ENCODE measurements at places on chromosomes 4 and X.

DNA sequence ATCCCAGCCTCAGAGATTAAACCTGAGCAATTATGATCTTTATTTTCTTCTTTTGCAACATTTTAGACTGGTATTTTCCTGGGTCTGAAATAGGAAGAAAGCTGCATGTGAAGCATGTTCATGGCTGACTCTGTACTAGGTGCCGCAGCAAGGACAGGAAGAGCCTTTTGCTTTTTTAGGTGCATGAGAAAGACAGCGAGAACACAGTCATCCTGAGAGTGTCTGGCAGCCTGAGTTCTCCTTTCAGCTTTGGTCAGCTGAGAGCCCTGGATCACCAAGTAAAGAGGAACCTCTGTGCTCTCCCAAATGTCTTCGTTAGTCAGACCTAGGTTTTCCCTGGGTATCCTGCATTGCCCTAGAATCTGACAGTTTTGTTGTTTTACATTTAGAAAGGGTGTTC is 29.8 kb downstream of the FAM149A start:
- DNase-seq, result no peak

GRCh38 chr4:137545461-137545861 is 13.2 kb upstream of the PCDH18 start:
- DNase-seq, result no peak

DNA sequence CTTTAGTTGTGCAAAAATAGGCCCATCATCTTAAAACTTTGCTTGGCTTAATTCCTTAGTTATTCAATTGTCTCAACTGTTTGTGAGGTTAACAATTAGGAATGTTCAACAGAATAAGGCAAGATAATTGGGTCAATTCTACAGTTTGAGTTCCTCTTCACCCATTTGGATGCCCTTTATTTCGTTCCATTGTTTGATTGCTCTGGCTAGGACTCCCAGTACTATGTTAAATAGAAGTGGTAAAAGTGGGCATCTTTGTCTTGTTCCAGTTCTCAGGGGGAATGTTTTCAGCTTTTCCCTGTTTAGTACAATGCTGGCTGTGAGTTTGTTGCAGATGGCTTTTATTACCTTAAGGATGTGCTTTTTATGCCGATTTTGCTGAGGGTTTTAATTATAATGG is 761.5 kb upstream of the GRIA3 start:
- DNase-seq, result no peak

DNA sequence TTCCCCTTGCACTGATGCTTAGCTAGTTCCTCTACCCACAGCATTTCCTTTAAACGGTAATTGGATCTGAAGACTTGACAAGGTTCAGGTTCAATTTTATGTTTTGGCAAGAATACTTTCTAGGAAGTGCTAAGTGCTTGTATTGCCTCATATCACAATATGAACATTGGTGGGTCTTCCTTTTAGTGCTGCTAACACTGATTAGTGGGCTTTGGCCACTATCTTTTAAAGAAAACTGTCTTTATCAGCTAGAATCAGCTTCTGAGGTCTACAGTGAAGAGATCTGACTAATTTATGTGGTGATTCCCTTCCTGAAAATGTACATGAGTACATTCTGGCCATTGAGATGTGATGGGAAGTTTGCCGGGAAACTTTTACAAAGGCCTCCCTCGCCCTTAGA is 316.7 kb upstream of the KLF3 start:
- DNase-seq, result no peak

DNA sequence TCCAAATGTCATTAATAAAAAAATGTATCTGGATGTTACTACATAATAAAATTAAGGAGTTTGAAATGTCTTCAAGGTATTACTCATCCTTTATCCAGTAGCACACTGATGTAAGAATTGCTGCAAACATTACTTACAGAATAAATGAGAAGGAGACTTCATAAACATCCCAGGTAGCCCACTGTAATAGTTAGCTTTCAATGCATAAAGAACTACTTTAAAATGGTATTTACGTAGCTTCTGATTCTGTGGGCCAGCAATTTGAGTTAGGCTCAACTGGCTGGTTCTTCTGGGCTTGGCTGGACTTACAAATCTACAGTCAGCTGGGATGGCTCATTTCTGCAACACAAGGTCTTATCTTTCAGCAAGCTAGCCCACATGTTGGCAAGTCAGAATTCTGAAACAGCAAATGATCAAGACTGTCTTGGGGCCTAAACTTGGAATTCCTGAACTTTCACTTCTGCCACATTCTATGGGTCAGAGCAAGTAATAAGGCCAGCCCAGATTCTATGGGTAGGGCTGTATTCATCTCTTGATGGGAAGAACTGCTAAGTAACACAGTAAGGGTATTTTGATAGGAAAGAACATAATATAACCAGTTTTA is 522.5 kb downstream of the IQCM start:
- no peak for DNase-seq

- no peak for DNase-seq
Measured at GRCh38 chrX:14697451-14697850, 168.1 kb downstream of the GLRA2 start.

- DNase-seq, result no peak
Measured at GRCh38 chr4:151403656-151404055, 5.3 kb upstream of the FHIP1A start.

DNA sequence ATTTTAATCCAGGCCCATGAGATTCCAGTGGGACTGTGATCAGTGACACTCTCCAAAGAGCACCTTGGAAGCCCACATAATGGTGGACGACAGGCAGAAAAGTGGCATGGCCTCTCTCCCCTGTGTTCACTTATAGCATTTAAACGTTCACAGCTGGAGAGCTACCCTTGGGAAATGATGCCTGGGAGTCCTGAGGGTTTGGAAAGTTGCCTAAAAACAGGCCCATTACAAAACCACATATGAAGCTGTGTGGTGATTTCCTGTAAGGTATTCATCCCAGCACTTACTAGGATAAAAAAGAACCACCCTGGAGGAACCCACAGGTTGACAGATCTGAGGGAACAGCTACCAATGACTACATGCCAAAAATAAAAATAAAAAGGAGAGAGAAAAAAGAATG is 193.2 kb downstream of the RASL11B start:
- no peak for DNase-seq

GRCh38 chr4:113437129-113437528 is 324.4 kb downstream of the CAMK2D start:
- no peak for DNase-seq

DNA sequence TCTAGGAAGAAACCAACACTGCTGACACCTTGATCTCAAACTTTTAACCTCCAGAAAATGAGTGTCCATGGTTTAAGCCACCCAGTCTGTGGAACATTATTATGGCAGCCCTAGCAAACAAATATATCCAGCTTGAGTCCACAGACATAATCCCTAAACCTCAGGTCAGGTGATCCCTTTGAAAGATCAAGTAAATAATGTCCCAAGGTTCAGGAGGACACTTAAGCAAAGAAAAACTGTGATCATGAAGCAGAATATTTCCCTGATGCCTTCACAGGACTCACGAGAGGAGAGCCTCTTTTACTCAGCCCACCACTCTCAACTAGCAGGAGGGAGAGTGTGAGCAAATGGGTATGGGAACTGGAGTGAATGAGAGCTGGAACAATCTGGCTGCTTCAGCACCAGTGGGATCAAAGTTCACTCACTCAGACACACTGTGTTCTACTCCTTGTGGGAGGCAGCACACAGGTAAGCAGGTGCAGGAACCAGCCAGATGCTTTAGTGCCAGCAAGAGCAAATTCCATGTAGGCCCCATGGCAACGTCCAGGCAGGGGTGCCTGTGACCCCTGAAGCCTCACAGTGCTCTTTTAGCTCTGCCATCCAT is 608.4 kb downstream of the RAB28 start:
- no peak for DNase-seq

- DNase-seq, result no peak
Measured at GRCh38 chrX:32749070-32749469, 462.3 kb downstream of the DMD start.

- no peak for DNase-seq
Measured at GRCh38 chr4:62210486-62210885, 1010.4 kb downstream of the ADGRL3 start.

Data from D721Med (cell line).